ENCODE measurements at places on chromosomes 2 and 18.

GRCh38 chr18:48222118-48222517, 187.1 kb downstream of the ZBTB7C start:
- DNase-seq, result peak; percentile 83

DNA sequence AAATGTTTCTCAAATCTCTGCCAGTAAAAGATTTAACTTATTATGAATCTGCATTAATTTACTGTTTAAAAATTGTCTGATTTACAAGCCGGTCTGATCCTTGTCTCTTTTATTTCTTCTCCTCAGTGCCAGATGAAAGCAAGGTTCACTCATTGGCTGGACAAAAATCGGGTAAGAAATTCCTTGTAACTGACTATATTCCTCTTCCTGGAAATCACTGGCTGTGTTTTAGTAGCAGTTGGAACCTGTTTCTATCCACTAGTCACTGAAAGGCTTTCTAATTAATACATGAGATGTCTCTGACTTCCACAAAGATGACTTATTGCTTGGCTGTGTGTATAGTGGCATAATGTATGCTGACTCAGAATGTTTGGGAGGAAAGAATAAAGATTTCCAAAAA, 436.6 kb upstream of the NRP2 start:
- no peak for DNase-seq

- DNase-seq, result no peak
Measured at GRCh38 chr18:48472610-48473009, 63.4 kb upstream of the ZBTB7C start.

DNA sequence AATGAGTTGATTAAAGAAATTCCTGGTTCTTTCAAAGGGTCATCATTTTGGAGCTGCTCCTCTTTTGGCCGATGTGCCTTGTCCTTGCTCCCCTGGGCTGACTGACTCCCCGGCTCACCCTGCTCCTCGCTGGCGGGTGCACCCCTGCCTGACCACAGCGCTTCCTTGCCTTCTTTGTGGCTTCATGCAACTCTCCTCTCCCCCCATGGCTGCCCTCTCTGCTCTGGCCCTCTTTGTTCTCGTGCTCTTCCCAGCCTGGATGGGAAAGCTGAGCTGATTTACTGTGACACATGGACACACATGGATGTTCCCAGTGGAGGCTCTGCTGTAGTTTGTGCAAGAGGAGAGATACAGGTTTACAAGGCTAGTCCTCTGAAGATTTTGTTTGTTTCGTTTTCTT, 234.6 kb downstream of the HAUS1 start:
- DNase-seq, result no peak

DNA sequence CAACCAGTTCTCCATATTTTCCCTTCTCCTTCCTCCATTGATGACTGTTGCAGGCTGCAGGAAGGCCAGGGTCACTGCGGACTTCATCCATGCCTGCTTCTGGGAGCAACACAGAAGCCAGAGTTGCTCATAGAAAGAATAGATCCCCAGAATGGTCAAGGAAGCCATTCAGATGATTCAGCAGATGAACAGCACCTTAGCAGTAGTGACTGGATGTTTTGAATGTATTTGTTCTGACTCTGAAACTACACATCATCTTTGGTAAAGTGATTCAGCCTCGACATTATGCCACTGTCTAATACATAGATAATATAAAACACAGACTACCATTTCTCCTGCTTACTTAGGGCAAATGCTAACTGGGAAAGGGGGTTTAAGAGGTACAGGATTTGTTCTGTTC, 411.6 kb downstream of the RND3 start:
- DNase-seq, result no peak

- DNase-seq, result no peak
Measured at GRCh38 chr2:98823196-98824170, 92.6 kb upstream of the MGAT4A start.

DNA sequence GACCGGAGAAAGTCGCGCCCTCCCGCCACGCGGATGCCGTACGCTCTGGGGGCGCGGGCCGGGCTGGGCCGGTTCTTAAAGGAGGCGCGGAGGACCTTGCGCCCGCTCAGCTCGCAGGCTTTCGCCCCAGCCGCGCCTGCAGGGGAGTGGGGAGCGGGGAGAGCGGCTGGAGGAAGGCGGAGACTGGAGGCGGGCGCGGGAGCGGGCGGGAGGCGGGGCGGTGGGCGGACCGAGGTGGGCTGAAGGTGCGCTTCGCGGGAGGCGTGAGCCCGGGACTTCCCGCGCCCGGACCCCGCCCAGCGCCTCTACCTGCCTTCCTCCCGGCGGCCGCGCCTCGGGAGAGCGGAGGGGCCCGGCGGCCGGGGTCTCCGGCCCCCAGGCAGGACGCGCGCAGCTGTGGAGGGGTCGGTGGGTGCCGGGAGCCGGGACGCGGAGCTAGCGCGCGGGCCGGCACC, at the start of gene ADRA2B:
Gene ADRA2B (minus strand): TSS at position 148 of the 455 bp plus-strand sequence. CDS start 422 bp downstream, outside the sequence.
- DNase-seq, result no peak

All from H4 (cell line).